ENCODE measurements at places on chromosomes 2 and 18. TPM values are rescaled to one million over a fixed set of nuclear protein-coding genes. Genes with fewer than 3 reads are reported as not detected.

RAPH1 gene
- 25.7 TPM for total RNA-seq

PAX8 gene
- total RNA-seq, result 1.3 TPM

TNS1 gene
- 3.0 TPM for total RNA-seq

RAB12 gene
- 51.2 TPM for total RNA-seq

MCEE gene
- total RNA-seq, result 12.7 TPM

MARCO gene
- not detected for total RNA-seq

GCG gene
- not detected for total RNA-seq

GPR155 gene
- total RNA-seq, result 13.5 TPM

DNA sequence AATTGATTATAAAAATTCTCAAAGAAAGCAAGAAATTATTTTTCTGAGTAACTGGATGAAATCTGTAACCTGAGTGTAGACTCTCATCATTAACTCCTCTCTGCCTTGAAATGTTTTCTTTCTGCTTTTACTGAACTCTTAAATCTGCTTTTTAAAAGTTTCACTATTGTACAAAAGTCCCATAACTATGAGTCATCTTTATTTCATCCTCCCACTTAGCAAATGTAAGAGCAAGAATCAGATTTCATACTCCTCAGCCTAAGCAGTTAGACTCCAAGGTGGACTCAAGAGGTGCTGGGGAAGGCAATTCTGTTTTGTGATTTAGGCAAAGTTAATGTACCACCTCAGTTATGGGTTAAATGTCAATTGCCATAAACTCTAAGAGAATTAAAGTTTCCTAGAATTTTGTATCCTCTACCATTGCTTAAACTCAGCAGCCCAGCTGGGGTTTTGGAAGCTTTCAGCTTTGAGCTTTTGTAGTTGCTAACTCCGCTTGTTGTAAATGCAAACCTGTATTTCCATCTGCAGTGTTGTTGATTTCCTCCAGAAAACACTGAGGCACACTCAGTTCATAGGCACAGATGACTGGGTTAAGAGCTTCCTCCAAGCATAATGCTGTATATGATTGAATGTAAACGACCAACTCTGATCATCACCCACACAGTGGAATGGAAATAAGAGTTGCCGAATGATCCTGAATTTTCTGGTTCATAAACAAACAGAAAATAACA, 268.8 kb downstream of the ARHGAP15 start:
- no peak overlapping the region for H3K4me3 ChIP-seq
- peak; percentile 27 for DNase-seq
- no peaks in the 10 kb centered on the region for H3K27me3 ChIP-seq

DNA sequence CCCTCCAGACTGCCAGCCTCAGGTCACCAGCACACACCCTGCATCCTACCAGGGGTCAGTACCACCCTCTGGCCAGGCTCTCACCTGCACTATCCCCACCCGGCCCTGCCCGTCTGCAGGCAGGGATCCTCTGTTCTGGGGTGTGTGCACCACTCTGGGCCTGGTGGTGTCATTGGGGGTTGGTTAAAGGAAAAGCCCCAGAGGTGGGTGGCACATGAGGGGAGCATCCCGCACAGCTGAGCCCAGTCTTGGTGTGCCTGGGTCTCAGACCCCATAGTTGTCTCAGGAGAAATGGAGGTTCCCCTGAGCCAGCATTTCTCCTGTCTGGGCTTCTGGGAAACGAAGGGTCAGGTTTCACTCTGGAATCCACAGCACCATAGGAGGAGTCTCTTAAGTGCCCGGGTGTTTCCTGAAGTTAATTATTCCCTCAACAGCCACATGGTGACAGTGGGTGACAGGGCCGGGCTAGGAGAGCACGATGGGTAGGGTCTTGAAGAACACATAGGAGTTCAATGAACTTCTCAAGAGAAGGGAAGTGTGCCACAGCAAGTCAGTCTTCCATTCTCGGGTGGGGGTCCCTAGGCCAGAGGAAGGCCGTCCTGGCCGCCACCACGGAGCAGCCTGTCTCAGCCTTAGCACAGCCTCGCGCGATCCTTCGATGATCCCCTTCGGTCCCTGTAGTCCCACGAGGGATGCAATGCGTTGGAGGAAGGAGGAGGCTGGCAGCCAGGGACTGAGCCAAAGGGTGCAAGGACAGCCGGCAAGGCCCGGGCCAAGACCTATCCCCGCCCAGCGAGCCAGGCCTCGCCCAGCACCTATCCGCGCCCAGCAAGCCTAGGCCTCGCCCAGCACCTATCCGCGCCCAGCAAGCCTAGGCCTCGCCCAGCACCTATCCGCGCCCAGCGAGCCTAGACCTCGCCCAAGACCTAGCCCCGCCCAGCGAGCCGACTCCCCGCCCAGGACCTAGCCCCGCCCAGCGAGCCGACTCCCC, 1.1 kb upstream of the FARP2 start:
- no peak overlapping the region for H3K4me3 ChIP-seq
- peak; percentile 50 for DNase-seq
- peaks cover 8% of the 10 kb centered on the region for H3K4me1 ChIP-seq
- H3K27ac ChIP-seq, result no peak overlapping the region
- no peaks in the 10 kb centered on the region for H3K27me3 ChIP-seq

DNA sequence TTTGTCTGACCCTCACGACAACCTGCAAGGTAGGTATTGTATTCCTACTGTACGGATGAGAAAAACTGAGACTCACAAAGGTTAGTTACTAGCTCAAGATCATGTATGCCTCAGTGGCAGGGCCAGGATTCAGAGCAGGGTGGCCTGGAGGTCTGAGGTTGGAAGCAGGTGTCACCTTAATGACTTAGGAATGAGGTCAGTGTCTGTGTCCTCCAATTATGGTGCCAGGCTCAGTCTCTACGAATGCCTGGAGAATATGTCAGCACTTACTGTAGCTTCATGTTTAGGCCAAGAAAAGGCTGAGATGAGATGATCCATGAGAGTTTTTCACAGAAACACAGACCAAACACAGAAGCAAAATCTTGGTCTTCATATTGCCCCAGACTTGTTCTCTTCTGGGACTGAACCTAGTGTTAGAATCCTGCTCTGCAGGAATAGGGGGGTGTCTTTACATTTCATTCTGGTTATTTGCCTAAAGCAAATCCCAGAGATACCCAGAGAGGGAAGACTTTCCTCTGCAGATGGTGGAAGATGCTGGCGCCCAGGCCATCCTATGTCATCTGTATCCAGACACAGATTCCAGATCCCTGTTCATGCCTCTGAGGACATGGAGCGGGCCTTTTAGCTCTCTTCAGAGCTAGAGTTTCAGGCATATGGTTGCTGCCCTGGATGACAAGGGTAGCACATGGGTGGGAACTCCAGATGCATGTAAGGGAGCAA, 16.3 kb upstream of the RAB10 start:
- H3K27ac ChIP-seq, result peak overlapping the region; percentile 55
- no peak overlapping the region for H3K4me3 ChIP-seq
- H3K4me1 ChIP-seq, result peaks cover 20% of the 10 kb centered on the region
- H3K36me3 ChIP-seq, result no peaks in the 10 kb centered on the region

DNA sequence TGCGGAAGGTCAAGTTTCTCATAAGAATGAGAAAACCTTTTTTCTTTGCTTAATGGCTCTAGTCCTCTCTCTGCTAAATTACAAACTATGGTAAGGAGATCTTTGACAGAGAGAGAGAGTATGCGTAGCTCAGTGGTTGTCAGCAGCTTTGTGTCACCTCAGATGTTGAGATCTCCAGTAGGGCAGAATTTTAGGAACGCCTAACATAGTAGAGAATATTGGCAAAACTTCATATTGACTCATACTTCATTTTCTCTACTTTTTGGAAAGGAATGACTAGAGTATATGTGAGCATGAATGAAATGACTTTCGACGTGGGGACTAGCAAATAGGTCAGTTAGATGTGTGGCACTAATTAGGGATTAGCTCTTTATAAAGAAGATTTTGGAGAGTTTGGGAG, 64.0 kb downstream of the WDR7 start:
- DNase-seq, result no peak
- no peaks in the 10 kb centered on the region for H3K4me1 ChIP-seq
- H3K36me3 ChIP-seq, result no peaks in the 10 kb centered on the region
- no peak overlapping the region for H3K4me3 ChIP-seq
- no peaks in the 10 kb centered on the region for H3K27me3 ChIP-seq

DNA sequence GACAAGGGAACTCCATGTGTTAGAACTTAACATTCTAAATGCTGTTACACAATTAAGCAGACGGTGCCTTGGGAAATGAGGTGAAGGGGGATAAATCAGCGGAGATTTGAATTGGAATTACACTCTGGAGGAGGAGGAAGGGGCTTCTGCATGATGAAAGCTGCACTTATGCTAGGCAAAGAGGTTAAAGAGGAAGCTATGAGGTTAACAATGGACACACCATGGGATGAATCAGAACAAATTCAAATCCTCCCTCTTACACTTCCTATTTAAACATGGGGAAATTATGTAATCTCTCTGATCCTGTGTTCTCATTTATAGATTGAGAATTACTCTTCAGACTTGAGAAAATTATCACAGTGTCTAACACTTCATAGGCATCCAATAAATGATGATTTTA, 121.5 kb upstream of the SIX2 start:
- no peak overlapping the region for H3K4me3 ChIP-seq
- peaks cover 23% of the 10 kb centered on the region for H3K4me1 ChIP-seq
- no peak for DNase-seq
- H3K27ac ChIP-seq, result no peak overlapping the region
- H3K36me3 ChIP-seq, result no peaks in the 10 kb centered on the region

GRCh38 chr2:216114382-216114713, 5.2 kb downstream of the XRCC5 start:
- peaks cover 89% of the 10 kb centered on the region for H3K36me3 ChIP-seq
- H3K27ac ChIP-seq, result no peak overlapping the region
- peaks cover 23% of the 10 kb centered on the region for H3K4me1 ChIP-seq
- H3K4me3 ChIP-seq, result no peak overlapping the region
- no peaks in the 10 kb centered on the region for H3K27me3 ChIP-seq
- DNase-seq, result no peak

DNA sequence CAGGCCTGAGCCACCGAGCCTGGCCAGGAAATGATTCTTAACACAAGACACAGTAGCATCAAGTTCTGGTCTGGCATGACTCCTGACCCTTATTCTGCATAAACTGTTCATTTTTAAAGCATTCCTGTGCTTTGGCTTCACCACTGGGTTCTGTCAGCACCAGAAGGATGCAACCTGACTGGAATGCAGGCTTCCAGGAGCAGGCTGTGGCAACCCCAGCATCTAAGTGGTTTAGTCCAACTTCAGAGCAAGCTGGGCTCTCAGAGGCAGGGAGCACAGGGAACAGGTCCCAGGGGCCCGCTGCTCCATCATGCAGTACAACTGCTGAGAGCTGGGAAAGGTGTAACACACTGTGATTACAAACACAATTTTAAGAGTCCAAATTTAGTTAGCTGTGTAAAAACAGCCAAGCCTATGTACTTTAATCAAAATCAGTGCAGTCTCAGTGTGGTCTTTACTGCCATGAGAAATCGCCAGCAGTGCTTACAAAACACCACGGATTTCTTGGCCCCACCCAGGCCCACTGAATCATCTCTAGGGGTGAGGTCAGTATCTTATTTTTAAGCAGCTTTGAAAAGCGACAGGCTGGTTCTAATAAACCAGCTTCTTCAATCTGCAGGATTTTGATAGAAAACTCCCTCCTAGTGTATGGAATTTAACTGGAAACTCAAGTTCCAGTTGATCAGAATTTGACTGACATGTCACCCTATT, 44.4 kb upstream of the TMEM182 start:
- H3K4me3 ChIP-seq, result no peak overlapping the region
- H3K36me3 ChIP-seq, result peaks cover 25% of the 10 kb centered on the region
- H3K27me3 ChIP-seq, result no peaks in the 10 kb centered on the region
- H3K27ac ChIP-seq, result no peak overlapping the region
- DNase-seq, result no peak

DNA sequence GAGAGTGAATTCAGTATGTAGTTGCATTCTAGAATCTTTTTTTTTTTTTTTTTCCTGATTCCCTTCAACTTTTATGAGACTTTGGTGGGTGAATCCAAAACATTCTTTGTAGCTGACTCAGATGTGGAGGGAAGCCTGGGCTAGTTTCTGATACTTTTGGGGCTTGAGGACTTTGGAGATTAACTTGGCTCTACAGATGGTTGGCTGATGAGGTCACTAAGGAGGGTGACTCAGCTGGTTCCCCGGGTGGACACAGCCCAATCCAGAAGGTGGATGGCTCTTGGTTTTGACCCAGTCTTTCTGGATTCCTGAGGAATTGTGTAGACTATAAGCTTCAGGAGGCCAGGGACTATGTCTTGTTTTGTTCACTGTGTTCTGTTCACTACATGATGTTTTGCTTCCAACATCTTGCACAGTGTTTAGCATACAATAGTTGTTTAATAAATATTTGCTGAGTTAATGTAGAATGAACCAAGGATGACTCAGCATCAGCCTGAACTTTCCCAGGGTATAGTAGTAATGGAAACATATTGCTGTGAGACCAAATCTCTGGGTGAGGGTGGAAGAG, 30.5 kb downstream of the LAMA3 start:
- no peaks in the 10 kb centered on the region for H3K27me3 ChIP-seq
- no peak overlapping the region for H3K4me3 ChIP-seq
- peak; percentile 56 for DNase-seq
- H3K36me3 ChIP-seq, result no peaks in the 10 kb centered on the region

GRCh38 chr2:96152304-96153161, 7.3 kb upstream of the DUSP2 start:
- peaks cover 52% of the 10 kb centered on the region for H3K4me1 ChIP-seq
- peak; percentile 64 for DNase-seq
- H3K27me3 ChIP-seq, result no peaks in the 10 kb centered on the region
- H3K4me3 ChIP-seq, result no peak overlapping the region
- no peaks in the 10 kb centered on the region for H3K36me3 ChIP-seq

DNA sequence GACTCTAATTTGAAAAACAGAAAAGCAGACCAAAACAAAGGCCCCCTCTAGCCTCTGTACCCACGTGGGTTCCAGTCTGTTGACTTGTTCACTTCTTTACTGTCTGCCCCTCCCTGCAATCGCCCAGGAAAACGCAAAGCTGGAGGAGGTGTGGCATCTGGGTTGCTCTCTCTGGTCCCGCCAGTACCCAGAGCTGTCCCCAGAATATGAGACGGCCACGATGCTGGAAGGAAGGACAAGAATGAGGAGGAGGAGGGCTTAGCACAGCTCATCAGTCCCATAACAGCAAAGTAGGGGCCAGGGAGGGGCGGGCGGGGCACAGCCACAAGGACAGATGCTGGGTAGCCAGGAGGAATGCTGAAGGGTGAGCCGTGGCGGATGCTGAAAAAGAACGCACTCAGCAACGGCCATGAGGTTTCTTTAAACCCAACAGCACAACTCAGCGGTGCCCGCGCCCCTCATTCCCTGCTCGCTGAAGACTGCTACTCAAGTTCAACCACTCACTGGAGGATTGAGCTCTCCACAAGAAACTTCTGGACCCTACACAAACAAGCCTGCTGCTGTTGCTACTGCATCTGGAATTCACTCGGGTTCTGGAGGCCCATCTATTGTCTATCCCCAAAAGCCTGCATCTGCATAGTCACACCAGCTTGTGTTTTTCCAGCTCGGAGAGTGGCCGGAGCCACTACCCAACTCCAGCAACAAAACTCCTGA, 187.7 kb downstream of the HDAC4 start:
- DNase-seq, result no peak
- no peaks in the 10 kb centered on the region for H3K27me3 ChIP-seq
- H3K4me1 ChIP-seq, result no peaks in the 10 kb centered on the region

All from SJCRH30 (cell line).